Activated T-helper 1 cell treated with anti-CD3 and anti-CD28 coated beads, Interleukin-12 subunit alpha, Interleukin-12 subunit beta, Interleukin-2, Interleukin-4 antibody, amounts not matched to agents 30 ng/mL and 10 ng/mL and 1 ng/mL, durations not matched to agents 14 hours and 24 hours and 36 hours (primary cell): ENCODE measurements at places on chromosomes 7 and 10. TPM values are rescaled to one million over a fixed set of nuclear protein-coding genes. Genes with fewer than 3 reads are reported as not detected.
A peak's percentile ranks its signal among the peaks of the same experiment; 100 is the strongest.

CDK14 gene
- total RNA-seq: 1.6 and 1.9 TPM in 2 replicates

DNA sequence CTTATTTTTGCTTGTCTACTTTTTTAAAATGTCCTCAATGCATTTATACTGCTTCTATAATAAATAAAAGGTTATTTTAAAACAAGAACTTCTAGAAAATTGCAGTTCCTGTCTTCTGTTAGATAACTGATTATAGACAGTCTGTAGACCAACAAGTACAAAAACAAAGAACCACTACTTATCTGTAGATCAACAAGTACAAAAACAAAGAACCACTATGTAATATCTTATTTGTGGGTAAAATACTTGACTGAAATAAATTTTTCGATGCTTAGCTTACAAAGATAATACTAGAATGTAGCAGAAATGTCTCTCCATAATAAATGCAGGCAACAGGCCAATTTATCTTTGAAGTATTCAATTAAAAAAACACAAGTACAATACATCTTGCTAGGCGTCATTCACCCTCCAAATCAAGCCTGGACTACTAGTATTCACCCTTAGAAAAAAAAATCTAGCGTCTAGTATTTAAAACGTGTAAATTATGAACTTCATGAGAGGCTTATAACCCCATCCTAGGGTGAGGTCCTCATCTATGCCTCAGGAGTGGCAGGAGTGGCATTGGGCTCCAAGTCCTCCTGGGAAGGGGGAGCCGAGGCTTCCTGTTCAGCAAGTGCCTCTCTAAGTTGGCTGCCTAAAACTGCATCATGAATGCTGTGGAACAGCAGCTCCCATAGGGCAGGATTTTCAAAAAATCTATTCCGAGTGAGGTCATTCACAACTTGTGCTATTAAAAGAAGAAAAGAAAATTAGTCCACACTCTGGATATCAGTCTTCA, 26.6 kb downstream of the PSMC2 start:
- no peak overlapping the region for H3K4me3 ChIP-seq
- H3K27me3 ChIP-seq: peaks cover 7% of the 10 kb centered on the region
- no peak for DNase-seq
- H3K36me3 ChIP-seq: peaks cover 4% of the 10 kb centered on the region
- no peaks in the 10 kb centered on the region for H3K4me1 ChIP-seq

GRCh38 chr10:129760416-129760815, 203.7 kb downstream of the EBF3 start:
- DNase-seq: no peak
- H3K27ac ChIP-seq: no peak overlapping the region
- no peaks in the 10 kb centered on the region for H3K36me3 ChIP-seq

DNA sequence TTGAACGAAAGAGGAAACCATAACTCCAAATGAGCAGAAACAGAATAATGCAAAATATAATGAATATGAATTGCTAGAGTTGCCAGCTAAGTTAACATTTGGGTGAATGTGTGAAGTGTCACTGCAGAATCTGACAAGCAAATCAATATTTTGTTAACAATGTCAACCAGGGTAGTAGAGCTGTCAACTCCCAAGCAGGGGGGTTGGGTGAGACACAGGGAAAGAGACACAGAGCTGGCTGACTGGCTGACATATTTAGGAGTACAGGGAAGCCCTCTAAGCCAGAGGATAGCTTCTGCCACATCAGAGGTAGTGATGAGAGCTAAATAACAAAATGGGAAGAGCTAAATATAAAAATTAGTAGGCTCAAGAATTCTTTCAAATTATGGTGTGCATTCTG, 393.1 kb upstream of the KCND2 start:
- no peaks in the 10 kb centered on the region for H3K27me3 ChIP-seq
- H3K4me1 ChIP-seq: no peaks in the 10 kb centered on the region
- no peak overlapping the region for H3K27ac ChIP-seq
- no peaks in the 10 kb centered on the region for H3K36me3 ChIP-seq

NPC1L1 gene
- not detected in 2 replicates for total RNA-seq

GRCh38 chr10:4813023-4813422, 13.0 kb upstream of the AKR1E2 start:
- peaks cover 10% of the 10 kb centered on the region for H3K27me3 ChIP-seq
- no peaks in the 10 kb centered on the region for H3K4me1 ChIP-seq
- no peak for DNase-seq
- no peak overlapping the region for H3K4me3 ChIP-seq
- H3K36me3 ChIP-seq: no peaks in the 10 kb centered on the region
- H3K27ac ChIP-seq: no peak overlapping the region

EXOC4 gene
- total RNA-seq: 51.6 and 58.6 TPM in 2 replicates

GRCh38 chr7:37541810-37542443, 93.3 kb upstream of the ELMO1 start:
- H3K27ac ChIP-seq: no peak overlapping the region
- DNase-seq: no peak
- no peak overlapping the region for H3K4me3 ChIP-seq
- no peaks in the 10 kb centered on the region for H3K36me3 ChIP-seq

GRCh38 chr7:69937097-69937496, 338.8 kb downstream of the AUTS2 start:
- H3K27me3 ChIP-seq: peaks cover 2% of the 10 kb centered on the region
- H3K27ac ChIP-seq: no peak overlapping the region
- H3K4me3 ChIP-seq: no peak overlapping the region
- no peak for DNase-seq
- no peaks in the 10 kb centered on the region for H3K4me1 ChIP-seq

- H3K36me3 ChIP-seq: peaks cover 28% of the 10 kb centered on the region
- peak overlapping the region; percentile 84 for H3K4me3 ChIP-seq
- DNase-seq: peak; percentile 51
- peaks cover 18% of the 10 kb centered on the region for H3K27me3 ChIP-seq
These were observed 1.7 kb downstream of the SFXN3 start for GRCh38 chr10:101032637-101033224.

CALCR gene
- not detected in 2 replicates for total RNA-seq

- peaks cover 20% of the 10 kb centered on the region for H3K4me1 ChIP-seq
- H3K27ac ChIP-seq: peak within 1 kb of the TSS; percentile 69
- H3K27me3 ChIP-seq: peaks cover 19% of the 10 kb centered on the region
These were observed at the start of gene ZP3 for GRCh38 chr7:76424413-76425111. Gene ZP3 (plus strand): TSS chr7:76424950. CDS start chr7:76424965, 15 bp downstream.

DNA sequence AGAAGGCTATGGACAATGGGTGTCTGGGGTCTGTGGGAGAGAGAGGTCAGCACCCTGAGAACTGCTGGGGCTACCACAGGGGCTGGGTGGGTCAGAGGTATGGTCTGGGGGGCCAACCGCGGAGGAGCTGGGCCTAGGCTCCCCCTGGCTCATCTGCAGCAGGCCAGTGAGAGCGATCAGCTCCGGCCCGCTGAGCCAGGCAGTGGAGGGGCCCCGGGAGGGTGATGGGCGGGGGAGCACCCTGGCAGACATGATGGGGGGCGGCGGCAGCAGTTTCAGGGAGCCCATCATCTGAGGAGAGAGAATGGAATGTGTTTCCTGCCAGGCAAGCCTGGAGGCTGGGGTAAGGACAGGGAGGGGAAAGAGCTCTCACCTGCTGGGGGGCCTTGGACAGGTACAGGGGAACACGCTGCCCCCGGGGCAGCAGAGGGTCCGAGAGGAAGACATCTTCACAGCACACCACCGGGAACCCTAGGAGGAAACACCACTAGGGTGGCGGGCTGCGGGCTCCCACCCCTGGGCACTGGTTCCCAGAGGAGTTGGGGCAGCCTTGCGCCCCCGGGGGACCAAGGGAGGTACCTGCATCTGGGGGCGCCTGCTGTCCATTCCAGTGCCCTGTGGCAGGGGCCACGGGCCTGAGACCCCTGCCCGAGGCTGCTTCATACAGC, 1.3 kb downstream of the SAP25 start:
- H3K27ac ChIP-seq: no peak overlapping the region
- H3K4me3 ChIP-seq: no peak overlapping the region
- H3K36me3 ChIP-seq: peaks cover 6% of the 10 kb centered on the region
- H3K27me3 ChIP-seq: peaks cover 7% of the 10 kb centered on the region
- peaks cover 24% of the 10 kb centered on the region for H3K4me1 ChIP-seq
- no peak for DNase-seq

DNA sequence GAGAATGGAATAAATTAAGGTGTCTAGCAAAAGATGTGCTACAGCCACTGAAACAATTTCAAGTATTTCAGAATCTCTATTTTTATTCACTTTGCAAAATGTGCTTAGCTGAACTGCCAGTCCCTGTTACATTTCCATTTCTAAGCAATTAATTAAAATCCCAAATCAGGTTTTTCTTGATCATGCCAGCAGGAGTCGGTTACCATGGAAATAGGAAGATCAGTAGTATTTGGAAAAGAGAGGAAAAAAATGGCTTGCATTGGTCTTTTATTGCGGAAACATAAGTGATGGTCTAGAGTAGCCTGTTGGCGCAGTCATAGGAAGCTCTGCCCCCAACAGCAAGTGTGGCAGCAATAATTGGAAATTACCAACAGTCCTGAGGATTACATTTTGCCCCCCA, 867.1 kb downstream of the GATA3 start:
- H3K36me3 ChIP-seq: no peaks in the 10 kb centered on the region
- peaks cover 1% of the 10 kb centered on the region for H3K27me3 ChIP-seq
- no peak for DNase-seq
- no peaks in the 10 kb centered on the region for H3K4me1 ChIP-seq
- no peak overlapping the region for H3K4me3 ChIP-seq
- no peak overlapping the region for H3K27ac ChIP-seq

POLR2J gene
- 49.7 and 55.3 TPM in 2 replicates for total RNA-seq

GRCh38 chr10:50461834-50462233, 161.9 kb downstream of the SGMS1 start:
- no peak for DNase-seq
- H3K27ac ChIP-seq: no peak overlapping the region
- no peaks in the 10 kb centered on the region for H3K4me1 ChIP-seq
- H3K36me3 ChIP-seq: peaks cover 10% of the 10 kb centered on the region

GRCh38 chr7:55254596-55255495, 110.3 kb upstream of the LANCL2 start:
- H3K27me3 ChIP-seq: peaks cover 51% of the 10 kb centered on the region
- H3K36me3 ChIP-seq: no peaks in the 10 kb centered on the region
- H3K4me3 ChIP-seq: peak overlapping the region; percentile 85
- H3K4me1 ChIP-seq: peaks cover 12% of the 10 kb centered on the region
- H3K27ac ChIP-seq: peak overlapping the region; percentile 53

- H3K27me3 ChIP-seq: peaks cover 3% of the 10 kb centered on the region
- H3K27ac ChIP-seq: peak overlapping the region; percentile 71
- H3K4me1 ChIP-seq: peaks cover 19% of the 10 kb centered on the region
- H3K4me3 ChIP-seq: peak overlapping the region; percentile 95
These were observed 1.1 kb downstream of the ASL start for GRCh38 chr7:66076462-66077329.

DNA sequence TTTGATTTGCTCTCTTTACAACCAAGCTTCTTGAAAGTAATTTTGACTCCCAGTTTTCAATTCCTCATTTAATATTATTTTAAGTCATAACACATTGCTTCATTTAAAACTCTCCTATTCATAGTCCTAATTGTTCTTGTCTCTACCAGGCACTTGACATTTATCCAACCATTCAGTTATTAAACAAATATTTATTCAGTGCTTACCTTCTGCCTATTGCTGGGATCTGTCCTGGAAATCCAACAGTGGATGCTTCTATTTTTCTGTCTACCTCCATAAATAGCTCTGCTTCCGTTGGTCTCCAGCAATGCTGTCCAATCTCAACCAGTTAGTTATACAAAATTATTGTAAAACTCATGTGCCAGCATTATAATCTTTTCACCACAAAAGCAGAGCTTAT, 615.1 kb downstream of the ZWINT start:
- H3K27me3 ChIP-seq: no peaks in the 10 kb centered on the region
- H3K4me3 ChIP-seq: no peak overlapping the region
- no peaks in the 10 kb centered on the region for H3K36me3 ChIP-seq
- H3K27ac ChIP-seq: no peak overlapping the region
- DNase-seq: no peak

GRCh38 chr7:70887186-70887585, 244.8 kb upstream of the GALNT17 start:
- no peaks in the 10 kb centered on the region for H3K36me3 ChIP-seq
- H3K4me3 ChIP-seq: no peak overlapping the region
- no peaks in the 10 kb centered on the region for H3K4me1 ChIP-seq
- H3K27ac ChIP-seq: no peak overlapping the region
- H3K27me3 ChIP-seq: no peaks in the 10 kb centered on the region
- DNase-seq: no peak

DNA sequence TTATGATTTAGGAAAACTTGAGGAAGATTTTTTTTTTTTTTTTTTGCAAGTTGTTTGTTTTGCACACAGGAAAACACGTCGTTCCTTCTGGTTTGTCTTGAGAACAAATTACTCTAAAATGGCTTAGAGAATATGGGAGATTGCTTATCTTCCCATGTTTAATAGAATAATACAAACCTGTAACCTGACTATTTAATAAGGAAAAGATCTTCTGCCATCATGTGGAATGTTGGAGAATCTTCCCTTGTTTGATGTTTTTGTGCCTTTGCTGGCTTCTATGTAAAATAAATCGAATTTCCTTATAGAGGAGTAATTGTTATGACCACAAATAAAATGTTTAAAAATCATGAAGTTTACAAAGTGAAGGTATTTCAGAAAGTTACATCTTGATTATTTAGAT, 818.8 kb downstream of the GATA3 start:
- no peaks in the 10 kb centered on the region for H3K4me1 ChIP-seq
- H3K27ac ChIP-seq: no peak overlapping the region
- no peak for DNase-seq
- no peaks in the 10 kb centered on the region for H3K36me3 ChIP-seq
- H3K4me3 ChIP-seq: no peak overlapping the region

DNA sequence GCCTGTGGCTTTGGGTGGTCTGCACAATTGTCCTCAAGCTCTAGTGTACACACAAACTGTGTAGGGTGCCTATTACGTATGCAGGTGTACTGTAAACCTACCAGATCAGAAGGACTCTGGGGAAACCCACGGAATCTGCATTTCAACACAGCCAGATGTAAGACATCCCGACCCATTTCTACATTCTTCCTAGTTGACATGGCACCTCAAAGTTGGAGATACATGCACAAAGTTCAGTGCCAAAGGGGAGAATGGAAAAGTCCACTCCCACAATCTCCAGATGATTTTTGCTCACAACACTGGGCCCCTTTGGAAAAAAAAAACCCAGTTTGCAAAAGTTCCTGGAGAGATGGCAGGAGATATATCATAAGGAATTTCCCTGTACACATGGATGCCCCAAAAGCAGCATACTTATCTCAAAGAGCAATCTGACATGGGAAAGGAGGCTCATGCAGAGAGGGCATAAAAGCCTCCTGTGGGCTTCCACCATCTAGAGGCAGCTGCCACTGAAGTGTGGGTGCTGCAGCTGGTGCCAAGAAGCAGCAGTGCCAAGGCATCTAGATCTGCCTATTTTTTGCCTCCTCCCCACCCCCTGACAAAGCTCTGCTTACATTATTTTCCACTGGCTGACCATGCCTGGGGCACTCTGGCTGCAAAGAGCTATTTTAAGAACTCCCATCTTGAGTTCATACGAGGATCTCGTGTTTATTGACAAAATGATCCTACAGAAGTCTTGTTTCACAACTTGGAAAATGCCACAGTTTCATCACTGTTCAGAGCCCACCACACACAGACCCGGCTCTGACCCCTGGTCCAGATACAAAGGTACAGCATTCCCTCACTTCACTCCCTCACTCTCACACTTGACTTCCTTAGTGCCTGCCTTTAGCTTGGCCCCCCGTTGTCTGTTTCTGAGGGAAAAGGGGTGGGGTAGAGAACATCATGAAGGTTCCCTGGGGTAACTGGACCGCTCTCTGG, 12.9 kb downstream of the TECTB start:
- no peaks in the 10 kb centered on the region for H3K36me3 ChIP-seq
- H3K27me3 ChIP-seq: peaks cover 7% of the 10 kb centered on the region
- H3K27ac ChIP-seq: no peak overlapping the region
- no peak for DNase-seq
- H3K4me1 ChIP-seq: no peaks in the 10 kb centered on the region

GRCh38 chr7:2118056-2118455, 114.7 kb downstream of the MAD1L1 start:
- no peaks in the 10 kb centered on the region for H3K27me3 ChIP-seq
- H3K4me1 ChIP-seq: peaks cover 12% of the 10 kb centered on the region
- no peak overlapping the region for H3K4me3 ChIP-seq
- no peak overlapping the region for H3K27ac ChIP-seq
- no peak for DNase-seq
- peaks cover 3% of the 10 kb centered on the region for H3K36me3 ChIP-seq
